ENCODE measurements at places on chromosomes 13 and 19. TPM values are rescaled to one million over a fixed set of nuclear protein-coding genes. Genes with fewer than 3 reads are reported as not detected.

SHANK1 gene
- total RNA-seq: 0.37 TPM

PROSER1 gene
- 20.1 TPM for total RNA-seq

KLF2 gene
- total RNA-seq: 0.32 TPM

FAM124A gene
- 0.04 TPM for total RNA-seq

ZGLP1 gene
- total RNA-seq: 2.6 TPM

ATP1A3 gene
- total RNA-seq: not detected

FFAR2 gene
- total RNA-seq: not detected

KLK4 gene
- not detected for total RNA-seq

CPB2 gene
- not detected for total RNA-seq

IGFL1 gene
- total RNA-seq: 0.71 TPM

ZNF582 gene
- total RNA-seq: 2.2 TPM

NLRP11 gene
- total RNA-seq: not detected

CYSLTR2 gene
- not detected for total RNA-seq

PALM3 gene
- not detected for total RNA-seq

KLHL26 gene
- 2.4 TPM for total RNA-seq

ZNF878 gene
- 0.61 TPM for total RNA-seq

ZNF285 gene
- 2.7 TPM for total RNA-seq

GPR4 gene
- total RNA-seq: not detected

TRIP10 gene
- 53.9 TPM for total RNA-seq

TRPC4 gene
- not detected for total RNA-seq

SIGLEC8 gene
- total RNA-seq: not detected

AP1M2 gene
- 117 TPM for total RNA-seq

C3 gene
- 3.4 TPM for total RNA-seq

CEACAM7 gene
- not detected for total RNA-seq

TEX29 gene
- not detected for total RNA-seq

KIR2DL3 gene
- not detected for total RNA-seq

DMKN gene
- 264 TPM for total RNA-seq

PRKCG gene
- total RNA-seq: 0.07 TPM

PNMA8A gene
- total RNA-seq: 1.4 TPM

TMIGD2 gene
- total RNA-seq: not detected

TMPRSS9 gene
- total RNA-seq: not detected

IZUMO4 gene
- 2.0 TPM for total RNA-seq

KRTDAP gene
- total RNA-seq: 9.0 TPM

TLE6 gene
- 0.61 TPM for total RNA-seq

CILP2 gene
- total RNA-seq: 0.24 TPM

CGB8 gene
- total RNA-seq: not detected

COL4A1 gene
- total RNA-seq: 46.0 TPM

ZNF600 gene
- total RNA-seq: 6.1 TPM

GARIN5A gene
- 0.95 TPM for total RNA-seq

FCER2 gene
- total RNA-seq: not detected

LRRC63 gene
- total RNA-seq: not detected

CXCL17 gene
- total RNA-seq: not detected

S1PR5 gene
- 12.3 TPM for total RNA-seq

GPR18 gene
- total RNA-seq: not detected

SOX1 gene
- not detected for total RNA-seq

SPC24 gene
- 29.4 TPM for total RNA-seq

CALR3 gene
- total RNA-seq: not detected

PTH2 gene
- not detected for total RNA-seq

IGFLR1 gene
- 3.4 TPM for total RNA-seq

RETN gene
- not detected for total RNA-seq

PRDX2 gene
- 271 TPM for total RNA-seq

ARID3A gene
- total RNA-seq: 9.4 TPM

IL4I1 gene
- total RNA-seq: 0.44 TPM

CYP4F12 gene
- total RNA-seq: 0.31 TPM

CTXN1 gene
- total RNA-seq: 1.7 TPM

CEACAM16 gene
- not detected for total RNA-seq

All from foreskin keratinocyte (primary cell).